ENCODE measurements at places on chromosomes 11 and 22. TPM values are rescaled to one million over a fixed set of nuclear protein-coding genes. Genes with fewer than 3 reads are reported as not detected.

DNA sequence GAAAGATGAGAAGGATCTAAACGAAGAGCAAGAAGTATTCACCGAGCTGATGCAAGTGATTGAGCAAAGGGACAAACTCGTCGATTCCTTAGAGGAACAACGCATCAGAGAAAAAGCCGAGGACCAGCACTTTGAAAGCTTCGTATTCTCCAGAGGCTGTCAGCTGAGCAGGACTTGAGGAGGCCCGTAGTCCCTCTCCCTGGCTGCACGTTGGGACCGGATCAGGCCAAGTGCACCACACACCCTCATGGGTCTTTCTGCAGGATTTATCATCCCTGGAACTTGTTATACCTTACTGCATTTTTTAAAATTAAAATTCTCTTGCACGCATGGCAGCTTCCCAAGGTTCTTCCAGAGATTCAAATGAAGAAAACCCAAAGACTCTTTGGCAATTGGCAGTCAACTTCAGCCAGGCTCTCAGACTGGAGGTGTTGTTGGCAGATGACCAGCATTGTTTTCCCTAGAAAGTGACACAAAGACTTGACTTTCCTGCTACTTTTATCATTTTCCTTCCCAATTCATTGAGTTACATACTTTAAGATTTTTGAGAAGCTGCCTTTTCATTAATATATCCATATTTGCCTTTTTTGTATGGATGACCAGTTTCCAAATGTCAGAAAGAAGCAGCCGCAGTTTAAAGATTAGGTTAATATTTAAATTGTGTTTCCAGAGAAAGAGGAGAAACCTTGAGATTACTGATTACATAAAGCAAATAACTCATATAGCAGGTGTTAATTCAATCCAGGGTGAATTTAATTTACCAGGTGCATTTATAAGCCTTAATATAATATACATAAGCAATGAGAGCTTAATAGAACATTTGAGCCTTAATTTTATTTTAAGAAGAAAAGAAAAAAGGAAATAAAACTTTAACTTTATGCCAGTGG lies 18.8 kb upstream of the PARVA start:
- ATAC-seq, result no peak

- ATAC-seq, result no peak
Observed at GRCh38 chr22:49306632-49307480, 520.8 kb downstream of the BRD1 start.

Gene P2RX3
- total RNA-seq, result not detected

Gene MOV10L1
- total RNA-seq, result not detected

- no peak for ATAC-seq
Observed at GRCh38 chr22:33036881-33037280, 21.3 kb downstream of the SYN3 start.

Gene NRXN2
- total RNA-seq, result 1.2 TPM

GRCh38 chr11:74739546-74740270 lies 8.5 kb upstream of the CHRDL2 start:
- peak; percentile 86 for ATAC-seq

DNA sequence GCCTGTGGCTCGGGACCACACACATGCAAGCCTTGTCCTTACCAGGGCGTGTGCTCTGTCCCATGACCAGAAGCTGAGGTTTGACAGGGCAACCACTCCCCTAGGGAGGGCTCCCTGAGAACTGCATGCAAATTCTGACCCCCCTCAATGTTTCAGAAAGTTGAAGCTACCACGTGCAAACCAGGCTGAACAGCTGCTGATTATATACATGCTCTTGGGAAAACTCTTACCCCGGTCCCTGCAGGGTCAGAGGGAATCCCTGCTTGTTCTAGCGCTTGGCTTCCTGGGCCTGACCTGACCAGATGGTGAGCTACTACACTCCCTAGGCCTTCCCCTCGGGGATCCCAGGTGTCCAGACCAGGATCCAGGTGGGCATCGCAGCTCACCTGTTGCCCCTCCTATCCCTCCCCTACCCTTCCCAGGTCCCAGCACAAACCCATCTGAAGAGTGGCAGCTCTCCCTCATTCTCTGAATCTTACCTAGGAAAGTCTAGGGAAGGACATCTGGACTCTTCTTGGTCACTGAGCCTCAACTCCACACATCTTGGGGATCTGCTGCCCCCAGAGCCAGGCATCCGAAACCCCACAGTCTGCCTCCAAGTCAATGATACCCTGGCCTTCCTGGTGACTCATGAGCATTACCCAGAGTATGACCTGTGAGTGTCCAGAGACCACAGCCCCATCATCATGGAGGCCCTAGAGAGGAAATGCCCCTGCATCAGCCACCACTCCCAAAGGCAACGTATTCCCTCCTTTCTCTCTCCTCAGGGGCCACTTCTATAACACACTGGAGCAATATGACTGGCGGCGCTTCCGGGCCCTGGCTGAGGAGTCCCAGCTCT lies 61.5 kb downstream of the BTG4 start:
- ATAC-seq, result no peak

DNA sequence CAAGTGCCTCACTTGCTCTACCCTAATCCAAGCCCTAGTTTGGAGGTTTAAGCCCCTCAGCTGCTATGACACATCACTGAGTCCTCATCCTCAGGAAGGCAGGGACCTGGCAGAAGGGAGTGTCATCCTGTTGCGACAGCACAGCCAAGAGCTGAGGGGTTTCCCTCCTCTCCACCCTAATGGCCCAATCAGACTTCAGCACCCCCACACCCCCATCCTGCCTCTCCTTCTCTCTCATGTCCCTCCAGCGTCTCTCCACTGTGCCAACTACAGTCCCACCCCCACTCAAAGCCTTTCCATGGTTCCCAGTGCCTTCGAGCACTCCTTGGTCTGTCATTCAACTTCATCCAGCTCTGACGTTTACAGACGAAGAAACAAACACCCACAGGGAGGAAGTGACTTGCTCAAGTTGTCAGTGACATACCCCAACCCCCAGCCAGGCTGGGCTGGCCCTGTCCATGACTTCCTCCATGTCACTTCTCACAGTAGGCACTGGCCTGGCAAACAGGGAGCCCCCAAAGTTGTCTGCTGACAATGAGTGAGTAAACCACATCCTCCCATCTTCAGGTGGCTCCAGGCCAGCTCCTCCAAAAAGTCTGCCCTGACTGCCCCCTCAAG lies 15.6 kb downstream of the ARAP1 start:
- peak; percentile 93 for ATAC-seq

Gene VPREB3
- not detected for total RNA-seq

Data from activated T-helper 17 cell treated with anti-CD3 and anti-CD28 coated beads, Interleukin-2, amount 50 U/mL, for 72 hours (primary cell).